Brain pericyte (primary cell): ENCODE measurements at places on chromosomes 7 and 10.

- no peak for DNase-seq
These were observed 1.8 kb downstream of the GIMAP5 start for GRCh38 chr7:150739033-150739432.

DNA sequence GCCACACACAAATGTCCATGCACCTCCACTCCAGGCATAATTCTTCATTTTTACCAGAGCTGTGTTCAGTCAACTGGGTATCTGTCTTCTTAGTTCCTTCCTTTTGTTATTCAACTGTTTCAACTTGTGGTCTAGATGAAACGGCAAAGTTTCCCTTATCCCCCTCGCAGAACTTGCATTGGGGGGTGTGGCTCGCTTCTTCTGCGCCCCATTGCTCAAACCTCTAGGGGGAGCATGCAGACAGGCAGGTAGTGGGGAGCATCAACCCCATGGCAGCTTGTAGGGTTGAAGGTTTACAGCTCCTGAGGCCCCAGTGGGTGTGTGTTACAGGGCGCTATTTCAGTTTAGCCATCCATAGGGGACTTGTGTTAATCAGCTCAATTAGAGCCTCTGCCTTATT, 38.3 kb upstream of the COBL start:
- no peak for DNase-seq

DNA sequence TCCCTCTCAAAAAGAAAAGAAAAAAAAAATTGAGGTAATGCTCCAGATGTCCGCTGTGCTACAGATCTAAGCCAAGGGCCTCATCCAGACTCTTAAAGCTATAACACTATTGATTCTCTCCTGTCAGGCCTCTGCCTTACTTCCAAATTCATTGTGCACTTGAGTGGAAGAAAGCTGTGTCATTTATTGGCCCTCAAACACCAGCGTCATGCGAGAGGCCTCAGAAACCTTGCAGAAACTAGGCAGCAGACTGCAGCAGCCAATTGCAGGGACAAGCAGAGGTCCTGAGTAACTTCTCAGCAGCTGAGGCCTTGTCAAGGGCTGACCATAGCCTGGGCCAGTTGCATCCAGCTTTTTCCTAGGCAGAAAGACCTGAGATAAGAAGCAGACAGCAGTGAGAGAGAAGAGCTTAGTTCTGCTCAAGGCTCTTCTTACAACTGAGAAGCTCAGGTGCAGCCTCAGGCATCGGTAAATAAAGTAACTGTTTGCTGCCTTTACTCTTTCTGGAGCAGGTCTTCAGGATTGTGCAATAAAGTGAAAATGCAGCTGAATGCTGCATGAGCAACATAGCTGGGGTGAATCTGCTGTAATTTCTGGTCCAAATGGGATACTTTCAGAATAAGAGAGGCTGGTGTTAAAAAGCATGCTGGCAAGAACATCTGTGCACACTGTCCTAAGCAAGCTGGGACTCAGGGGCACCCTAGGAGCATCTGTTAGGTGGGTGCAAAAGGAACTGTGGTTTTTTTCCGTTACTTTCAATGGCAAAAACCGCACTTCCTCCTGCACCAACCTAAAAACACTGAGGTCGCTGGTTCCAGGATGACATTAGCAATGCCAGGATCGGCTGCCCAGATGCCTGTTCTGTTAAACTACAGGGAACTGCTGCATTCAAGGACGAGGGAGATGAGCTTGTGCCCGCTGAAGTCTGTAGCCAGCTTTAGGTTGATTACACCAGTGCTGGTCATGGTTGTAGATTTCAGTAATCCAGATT, 181.8 kb upstream of the PFKP start:
- no peak for DNase-seq

- DNase-seq, result no peak
These were observed 28.8 kb downstream of the PTPN12 start for GRCh38 chr7:77565917-77566316.

DNA sequence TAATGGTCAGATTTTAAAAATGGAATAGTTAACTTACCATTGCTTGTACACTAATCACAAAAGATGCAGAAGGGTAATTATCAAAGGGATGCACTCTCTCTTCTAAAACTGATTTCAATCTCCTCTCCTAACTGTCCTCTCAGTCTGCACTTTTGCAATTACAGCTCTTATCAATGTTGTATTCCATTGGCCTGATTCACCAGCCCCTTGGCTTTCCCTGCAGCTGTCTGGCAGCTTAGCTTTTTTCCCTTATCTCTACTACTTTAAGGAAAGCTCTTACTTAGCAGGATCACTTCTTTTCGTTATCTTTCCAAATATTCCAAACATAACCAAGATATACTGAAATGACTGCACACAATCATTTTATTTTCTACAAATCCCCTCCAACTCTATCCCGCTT, 448.8 kb downstream of the GRM8 start:
- DNase-seq, result no peak

DNA sequence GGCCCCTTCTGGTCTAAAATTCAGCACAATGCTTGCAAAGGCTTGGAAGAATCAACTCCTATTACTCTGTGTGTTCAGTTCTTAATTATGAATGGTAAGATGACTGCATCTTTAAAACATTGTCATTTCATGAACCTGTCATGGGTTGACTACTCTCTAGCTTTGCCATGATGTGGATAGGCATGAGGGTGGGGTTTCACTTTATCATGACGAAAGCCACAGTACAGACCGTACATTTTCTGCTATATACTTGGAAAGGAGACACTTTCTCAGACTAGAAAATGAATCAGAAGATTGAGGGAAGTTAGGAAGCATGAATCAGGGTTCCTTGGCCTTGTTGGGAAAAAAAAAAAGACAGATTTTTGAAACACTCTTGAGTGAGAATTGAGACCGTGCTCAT, 19.7 kb upstream of the MSRB2 start:
- no peak for DNase-seq

- DNase-seq, result no peak
These were observed 27.8 kb downstream of the GPR37 start for GRCh38 chr7:124737760-124738300.

DNA sequence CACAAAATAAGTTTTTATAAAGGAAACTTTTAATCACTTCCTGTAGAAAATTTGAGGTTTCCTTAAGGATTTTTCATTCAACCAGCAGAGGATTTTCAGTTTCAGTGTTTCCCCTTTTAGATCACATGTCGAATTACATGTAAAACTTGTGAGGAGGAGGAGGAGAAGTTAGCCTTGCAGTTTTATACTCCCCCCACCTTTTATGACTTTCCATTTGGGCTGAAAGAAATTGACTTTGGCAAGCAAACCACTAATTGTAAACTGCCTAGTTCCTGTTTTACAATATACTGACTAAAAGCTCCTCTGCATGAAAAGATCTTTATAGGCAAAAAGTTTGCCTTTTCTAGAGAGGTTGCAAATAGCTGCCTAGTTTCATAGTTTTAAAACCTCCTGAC, 3.0 kb downstream of the BAMBI start:
- DNase-seq, result no peak

DNA sequence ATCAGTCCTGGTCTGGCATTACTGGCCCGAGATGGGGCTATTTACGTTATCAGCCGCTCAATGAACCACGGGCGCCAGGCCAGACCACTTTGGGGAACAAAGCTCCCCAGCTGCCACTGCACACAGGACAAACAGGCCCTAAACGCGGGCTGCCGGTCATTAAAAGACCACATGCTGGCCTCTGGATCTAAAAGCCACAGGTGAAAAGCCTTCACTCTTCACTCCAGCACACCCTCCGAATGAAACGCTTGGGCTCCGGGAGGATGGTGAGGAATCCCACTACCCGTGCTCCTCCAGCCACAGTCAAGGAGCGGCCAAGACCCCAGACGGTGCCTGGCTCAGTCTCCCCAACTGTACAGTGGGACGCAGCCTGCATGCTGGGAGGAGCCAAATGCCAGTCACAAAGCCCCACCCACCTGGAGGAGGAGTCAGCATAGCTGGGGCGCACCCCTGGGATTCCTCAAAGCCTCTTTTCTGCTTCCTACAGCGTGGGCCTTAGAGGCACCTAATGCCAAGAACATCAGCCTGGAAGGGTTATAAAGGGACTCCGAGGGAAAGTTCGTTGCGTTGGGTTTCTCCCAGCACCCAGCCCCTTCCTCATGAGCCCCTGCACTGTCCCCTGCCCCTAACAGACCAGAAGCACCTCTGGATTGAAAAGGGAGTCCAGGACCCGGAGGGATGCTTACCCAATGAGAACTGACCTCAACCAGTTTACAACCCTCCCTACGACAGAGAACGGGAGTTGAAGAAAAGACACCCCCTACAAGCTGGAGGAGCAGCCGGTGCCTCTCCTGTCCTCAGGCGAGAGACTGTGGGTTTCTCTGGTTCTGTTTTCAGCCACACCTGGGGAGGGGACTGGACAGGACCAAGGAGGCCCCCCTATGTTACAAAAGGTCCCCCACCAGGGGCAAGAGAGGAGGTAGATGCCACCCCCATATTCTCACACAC, 4.7 kb downstream of the PDGFA start:
- DNase-seq, result no peak

DNA sequence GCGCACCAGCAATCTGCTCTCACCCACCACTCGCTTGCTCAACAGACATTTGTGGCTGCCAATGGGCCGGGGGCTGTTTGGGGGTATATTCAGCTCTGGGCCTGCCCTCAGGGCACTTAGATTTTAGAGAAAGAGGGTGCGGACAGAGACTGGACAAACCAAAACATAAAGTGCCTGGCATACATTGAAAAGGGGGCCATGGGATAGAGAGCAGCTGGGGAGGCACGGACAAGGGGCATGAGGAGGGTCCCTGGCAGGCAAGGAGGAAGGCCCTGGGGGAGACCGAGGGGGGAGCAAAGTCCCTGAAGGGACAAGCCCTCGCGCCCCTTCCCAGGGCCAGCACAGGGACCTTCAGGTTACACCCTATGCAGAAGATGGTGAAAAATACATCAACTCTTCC, 43.5 kb downstream of the CLRN3 start:
- no peak for DNase-seq
